ENCODE measurements at places on chromosomes 16 and 17.

GRCh38 chr17:74513987-74514631 is 17.2 kb downstream of the CD300LB start:
- peak; percentile 35 for DNase-seq

DNA sequence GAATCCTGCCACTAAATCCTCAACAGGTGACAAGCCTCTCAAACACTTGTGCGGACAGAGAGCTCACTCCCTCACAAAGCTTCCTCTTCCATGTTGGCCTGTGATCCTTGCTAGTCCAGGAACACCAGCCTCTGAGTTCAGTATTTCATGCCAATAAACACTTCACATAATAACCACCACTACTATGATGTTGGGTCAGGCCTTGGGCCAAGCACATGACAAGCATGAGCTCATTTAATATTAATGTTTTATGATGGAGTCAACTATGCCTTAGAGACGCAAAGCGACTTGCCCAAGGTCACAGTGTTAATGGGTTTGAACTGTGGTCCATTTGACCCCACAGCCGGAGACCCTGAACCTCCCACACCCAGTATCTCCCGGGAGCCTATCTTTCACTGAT is 129.1 kb downstream of the GAS7 start:
- no peak for DNase-seq

DNA sequence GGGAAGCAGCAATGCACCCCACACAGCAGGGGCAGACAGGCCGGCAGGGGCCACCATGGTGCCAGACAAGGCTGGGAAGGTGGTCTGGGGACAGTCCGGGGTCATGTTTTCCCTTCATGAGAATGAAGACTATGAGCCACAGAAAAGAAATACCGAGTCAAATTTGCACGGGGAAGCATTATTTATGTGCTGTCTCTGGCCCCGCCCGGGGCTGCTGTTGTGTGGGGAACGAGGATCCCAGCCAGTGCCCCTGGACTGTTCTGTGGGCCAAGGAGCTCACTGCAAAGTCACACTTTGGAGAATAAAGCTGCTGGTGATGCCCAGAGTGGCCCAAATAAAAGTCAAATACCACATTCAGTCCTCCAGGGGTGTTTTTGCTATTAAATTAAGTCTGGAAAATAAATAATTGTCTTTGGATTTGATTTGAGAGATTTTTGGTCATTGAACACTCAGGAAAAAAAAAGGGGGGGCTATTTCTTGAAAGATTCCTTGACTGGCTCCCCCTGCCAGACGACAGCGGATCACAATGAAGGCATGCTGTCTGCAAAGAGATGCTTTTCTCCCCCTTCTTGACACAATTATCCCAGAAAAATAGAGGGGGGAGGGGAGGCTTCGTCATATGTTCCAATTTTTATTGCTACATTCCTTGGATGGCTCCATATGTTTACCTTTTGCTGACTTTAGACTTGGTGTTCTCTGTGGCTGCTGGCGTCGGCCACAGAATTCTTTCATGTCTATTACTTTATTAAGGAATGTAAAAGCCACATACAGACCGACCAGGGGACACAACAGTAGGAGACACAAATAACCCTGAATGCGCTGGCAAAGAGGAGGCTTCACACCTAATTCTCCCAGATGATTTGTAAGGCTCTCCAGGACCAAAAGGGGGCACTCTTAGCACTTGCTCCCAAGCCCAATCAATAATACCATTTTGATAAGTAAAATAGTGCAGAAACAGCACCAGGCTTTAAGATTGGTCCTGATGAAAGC is 27.1 kb upstream of the ANKFN1 start:
- DNase-seq, result no peak

GRCh38 chr16:50285406-50286003 is 19.2 kb downstream of the ADCY7 start:
- no peak for DNase-seq

- DNase-seq, result no peak
Measured at GRCh38 chr17:7292194-7292593, 2.2 kb downstream of the YBX2 start.

GRCh38 chr17:80362428-80363119 is 52.4 kb upstream of the ENDOV start:
- DNase-seq, result no peak

DNA sequence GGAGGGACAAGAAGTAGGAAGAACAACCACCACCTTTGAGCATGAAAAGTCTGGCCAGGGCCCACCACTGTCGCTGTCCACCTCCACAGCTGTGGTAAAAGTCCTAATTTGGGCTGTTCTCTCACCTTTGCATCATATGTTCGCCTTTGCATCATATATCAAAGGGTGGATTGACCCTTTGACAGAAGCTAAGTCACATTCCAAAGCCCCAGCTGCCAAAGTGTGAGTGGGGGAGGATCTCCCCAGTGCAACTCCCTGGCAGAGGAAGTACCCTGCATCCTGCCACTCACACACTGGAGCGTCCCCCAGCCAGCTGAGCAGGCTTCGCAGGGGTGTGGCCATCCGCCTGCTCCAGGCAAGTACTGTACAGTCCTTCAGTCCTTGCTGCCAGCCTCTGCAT is 12.7 kb upstream of the SPECC1 start:
- DNase-seq, result no peak

GRCh38 chr17:73013816-73014663 is 78.4 kb downstream of the SLC39A11 start:
- no peak for DNase-seq

- no peak for DNase-seq
Measured at GRCh38 chr16:52953215-52953614, 99.5 kb downstream of the CHD9NB start.

DNA sequence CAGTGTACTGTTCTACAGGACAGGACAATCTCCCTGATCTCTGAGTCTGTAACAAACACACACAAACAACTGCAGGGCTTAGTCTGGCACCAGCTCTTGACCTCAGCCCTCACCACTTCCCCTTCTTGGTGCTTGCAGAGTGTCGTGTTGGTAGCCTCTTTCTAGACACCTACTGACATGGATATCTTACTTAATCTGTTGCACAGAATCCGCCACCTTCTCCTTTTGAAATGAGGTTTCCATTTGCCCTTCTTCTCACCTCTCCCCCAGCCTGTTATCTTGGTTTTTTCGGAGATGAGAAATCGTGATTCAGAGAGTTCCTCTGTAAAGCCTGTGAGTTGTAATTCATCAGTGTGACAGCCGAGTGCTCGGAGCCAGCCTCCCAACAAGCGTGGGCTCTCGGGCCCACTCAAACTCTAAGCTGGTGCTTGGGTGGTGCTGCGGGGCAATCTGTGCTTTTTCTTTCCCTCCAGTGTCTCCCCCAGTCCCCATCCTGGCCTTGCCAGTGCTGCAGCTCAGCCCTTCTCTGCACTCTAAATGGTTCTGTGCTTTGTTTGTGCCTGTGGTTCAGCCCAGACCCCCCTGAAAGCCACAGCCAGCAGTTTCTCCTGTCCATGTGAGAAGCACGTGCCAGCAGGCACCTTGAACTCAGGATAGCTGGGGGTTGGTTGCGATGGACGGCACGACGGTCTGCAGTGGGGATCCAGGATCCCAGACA is 28.1 kb downstream of the KIAA0513 start:
- peak; percentile 64 for DNase-seq

- DNase-seq, result peak; percentile 61
Measured at GRCh38 chr16:66928702-66929388, 3.5 kb upstream of the RRAD start.

GRCh38 chr16:71537643-71538042 is 11.4 kb downstream of the CHST4 start:
- DNase-seq, result peak; percentile 21

- DNase-seq, result peak; percentile 31
Measured at GRCh38 chr17:57880086-57880456, 30.2 kb upstream of the MRPS23 start.

GRCh38 chr17:76266244-76266938 is 1.2 kb downstream of the UBALD2 start:
- DNase-seq, result peak; percentile 38

DNA sequence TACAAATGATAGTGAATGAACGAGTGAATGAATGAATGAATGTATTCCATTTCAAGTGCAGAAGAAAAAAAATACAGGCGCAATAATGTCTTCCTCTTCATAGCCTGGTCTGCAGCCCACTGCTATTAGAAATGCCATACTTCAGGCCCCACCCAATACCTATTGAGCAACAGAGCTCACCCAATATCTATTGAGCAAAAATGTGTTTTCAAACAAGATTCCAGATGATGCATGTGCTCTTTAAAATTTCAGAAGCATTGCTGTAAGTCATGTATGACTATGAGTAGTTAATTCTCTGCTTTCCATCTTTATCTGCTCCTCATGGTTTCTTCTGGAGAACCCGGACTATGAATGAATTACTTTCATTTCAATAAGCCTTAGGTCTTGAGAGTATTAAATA is 308.2 kb downstream of the XYLT1 start:
- no peak for DNase-seq

GRCh38 chr17:77513045-77513444 is 372.3 kb downstream of the SEC14L1 start:
- no peak for DNase-seq

DNA sequence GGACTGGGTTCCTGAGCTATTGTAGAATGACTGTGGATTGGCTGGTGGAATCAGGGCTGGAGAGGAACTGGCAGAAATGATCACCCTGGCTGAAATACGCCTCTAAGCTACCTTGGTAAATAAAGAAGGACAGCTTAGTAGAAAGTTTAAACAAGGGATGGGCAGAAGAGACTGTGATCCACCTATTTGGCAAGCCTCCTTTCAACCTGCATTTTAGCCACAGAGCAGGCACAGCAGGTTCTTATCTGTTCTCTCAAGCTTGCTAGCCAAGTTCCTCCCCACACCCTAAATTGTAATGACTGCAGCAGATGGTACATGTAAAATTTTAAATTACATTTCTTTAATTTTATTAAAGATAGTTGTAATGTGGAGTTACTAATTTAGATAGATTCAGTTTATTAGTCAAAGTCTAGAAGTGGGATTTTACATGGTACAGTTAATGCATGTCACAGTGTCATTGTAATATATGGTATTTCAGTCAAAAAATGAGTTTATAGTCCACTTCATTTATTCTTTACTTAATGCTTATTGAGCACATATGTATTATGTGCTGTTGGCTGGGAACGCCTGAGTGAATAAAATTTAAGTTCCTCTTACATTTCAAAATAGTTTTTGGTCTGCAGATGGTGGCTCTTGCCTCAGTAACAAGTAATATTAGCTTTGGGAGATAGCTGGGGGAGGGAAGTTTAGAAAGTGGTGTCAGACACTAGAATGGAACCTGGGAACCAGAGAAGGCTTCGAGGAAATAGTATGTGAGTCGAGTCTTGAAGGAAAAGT is 11.2 kb downstream of the EPN2 start:
- DNase-seq, result no peak

GRCh38 chr16:73206151-73206707 is 158.3 kb upstream of the ZFHX3 start:
- no peak for DNase-seq
